ENCODE measurements at places on chromosomes 16 and 17.

- no peak for DNase-seq
Observed at GRCh38 chr16:82633964-82634600, 7.3 kb downstream of the CDH13 start.

DNA sequence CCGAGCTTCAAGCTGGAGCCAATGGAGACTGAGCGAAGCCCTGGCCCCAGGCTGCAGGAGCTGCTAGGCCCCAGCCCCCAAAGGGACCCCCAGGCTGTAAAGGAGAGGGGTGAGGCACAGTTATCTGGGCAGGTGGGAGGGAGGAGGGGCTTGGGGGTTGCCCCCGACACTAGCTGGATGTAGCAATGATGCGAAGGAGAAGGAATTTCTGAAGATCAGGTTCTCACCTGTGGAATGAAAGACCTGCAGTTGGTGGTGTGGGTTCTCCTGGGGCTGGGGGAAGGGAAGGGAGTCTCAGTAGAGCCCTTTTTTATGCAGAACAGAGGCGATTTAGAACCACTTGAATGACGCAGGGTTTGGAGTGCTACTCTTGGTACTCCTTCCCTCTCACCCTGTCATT, 1.8 kb downstream of the ZNF263 start:
- DNase-seq: no peak

- peak; percentile 41 for DNase-seq
Observed at GRCh38 chr16:83926726-83927397, 26.2 kb upstream of the OSGIN1 start.

GRCh38 chr16:61182391-61182790, 853.8 kb downstream of the CDH8 start:
- no peak for DNase-seq

GRCh38 chr17:58334256-58334655, 5.7 kb upstream of the TSPOAP1 start:
- no peak for DNase-seq

- DNase-seq: no peak
Observed at GRCh38 chr16:89019511-89019910, 42.5 kb upstream of the CBFA2T3 start.

GRCh38 chr16:65574326-65574966, 452.6 kb upstream of the CDH11 start:
- DNase-seq: no peak

DNA sequence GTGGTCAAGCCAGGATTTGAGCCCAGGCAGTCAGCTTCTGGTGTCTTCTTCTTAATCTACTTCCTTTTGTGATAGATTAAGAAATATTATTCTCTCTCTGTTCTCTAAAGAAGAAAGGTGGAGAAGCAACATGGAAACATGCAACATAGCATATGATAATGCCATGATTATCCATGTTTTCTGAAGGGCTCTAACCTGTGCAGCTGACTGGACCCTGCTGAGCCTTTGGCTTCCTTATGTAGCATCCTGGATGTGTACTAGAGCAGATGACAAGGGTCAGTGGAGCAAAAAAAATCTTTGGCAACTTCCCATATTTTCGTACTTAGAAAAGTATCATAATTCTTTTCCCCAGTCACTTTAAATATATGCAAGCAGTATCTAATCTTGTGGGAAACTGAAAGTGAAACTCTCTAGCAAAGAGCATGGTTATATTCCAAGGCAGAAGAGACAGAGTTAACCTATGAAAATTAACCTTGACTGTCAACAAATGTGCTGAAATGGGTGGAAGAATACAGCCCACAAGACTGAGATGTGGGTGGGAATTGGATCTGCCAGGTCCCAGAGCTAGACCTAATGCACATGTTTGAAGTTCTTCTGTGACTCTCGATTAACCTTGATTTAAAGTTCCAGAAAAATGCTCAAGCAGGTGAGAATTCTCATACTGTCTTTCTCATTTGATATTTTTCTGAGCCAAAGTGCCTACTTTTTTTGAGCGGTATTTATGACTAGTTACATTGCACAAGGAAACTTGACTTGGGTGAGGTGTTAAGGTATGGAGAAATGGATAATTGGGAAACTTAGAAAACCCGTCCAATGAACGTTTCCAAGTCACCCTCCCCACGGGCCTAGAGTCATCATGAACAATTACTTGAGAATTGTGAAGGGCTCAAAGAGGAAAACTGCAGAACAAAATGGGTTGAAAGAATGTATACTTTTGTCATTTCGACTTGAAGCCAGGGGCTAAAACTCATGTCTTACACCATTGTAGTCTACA, 248.6 kb downstream of the FTO start:
- no peak for DNase-seq

- no peak for DNase-seq
Observed at GRCh38 chr16:85520853-85521521, 92.1 kb upstream of the GSE1 start.

DNA sequence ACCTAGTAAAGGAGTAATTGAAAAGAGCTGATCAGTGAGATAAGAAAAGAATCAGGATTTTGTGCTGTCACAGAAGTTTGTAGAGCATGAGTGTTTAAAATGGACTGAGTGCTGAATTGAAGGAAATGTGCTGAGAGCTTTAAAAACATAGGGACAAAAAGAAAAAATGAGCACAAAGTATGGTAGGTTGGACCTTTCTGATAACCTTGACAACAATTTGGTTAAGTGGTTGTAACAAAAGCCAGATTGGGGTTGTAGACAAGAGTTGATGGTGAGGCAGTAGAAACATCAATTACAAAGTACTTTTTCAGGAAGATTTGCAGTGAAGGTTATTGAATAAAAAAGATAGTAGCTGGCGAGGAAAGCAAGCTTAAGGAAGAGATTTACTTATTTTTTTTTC, 674.7 kb upstream of the KIF2B start:
- no peak for DNase-seq

- DNase-seq: no peak
Observed at GRCh38 chr17:77531002-77531401, 390.2 kb downstream of the SEC14L1 start.

- no peak for DNase-seq
Observed at GRCh38 chr16:12637002-12637401, 166.7 kb downstream of the CPPED1 start.

DNA sequence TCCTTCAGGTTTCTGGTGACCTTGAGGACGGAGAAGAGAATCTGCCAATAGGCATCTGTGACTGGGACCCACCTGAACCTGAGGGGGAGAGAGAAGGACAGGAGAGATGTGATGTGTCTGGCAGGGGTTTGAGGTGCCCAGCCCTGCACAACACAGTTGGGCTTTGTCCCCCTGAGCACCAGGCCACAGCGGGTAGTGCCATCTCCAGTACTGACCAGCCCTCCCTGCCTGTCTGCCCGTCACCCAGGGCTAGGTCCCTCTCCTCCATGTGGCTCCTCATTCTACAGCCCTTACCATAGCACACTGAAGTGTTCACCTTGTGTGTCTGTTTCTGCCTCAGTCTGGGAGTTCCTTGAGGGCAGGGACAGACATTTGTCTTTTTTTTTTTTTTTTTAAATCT, 30.8 kb downstream of the NLRP1 start:
- DNase-seq: no peak

- DNase-seq: no peak
Observed at GRCh38 chr17:38602453-38602852, 3.3 kb downstream of the SRCIN1 start.

GRCh38 chr16:9135797-9136196, 44.4 kb downstream of the HAPSTR1 start:
- no peak for DNase-seq

DNA sequence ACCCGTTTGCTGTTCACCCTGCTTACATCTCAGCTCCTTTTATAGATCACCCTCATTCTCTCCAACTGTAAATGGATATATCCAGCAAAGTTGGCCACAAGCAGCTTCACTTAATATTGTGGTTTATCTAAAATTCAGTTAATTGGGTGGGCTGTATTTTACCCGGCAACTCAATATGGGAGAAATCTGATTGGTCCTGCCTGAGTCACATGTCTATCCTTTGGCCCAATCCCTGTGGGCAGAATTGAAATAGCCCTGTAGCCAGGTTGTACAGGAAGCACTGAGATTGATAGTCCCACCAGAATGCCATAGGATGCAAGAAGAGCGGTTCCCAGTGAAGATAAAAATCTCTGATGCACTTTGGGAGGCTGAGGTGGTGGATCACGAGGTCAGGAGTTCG, 73.2 kb downstream of the AIPL1 start:
- no peak for DNase-seq

- DNase-seq: no peak
Observed at GRCh38 chr17:58541249-58541648, 26.8 kb upstream of the MTMR4 start.

DNA sequence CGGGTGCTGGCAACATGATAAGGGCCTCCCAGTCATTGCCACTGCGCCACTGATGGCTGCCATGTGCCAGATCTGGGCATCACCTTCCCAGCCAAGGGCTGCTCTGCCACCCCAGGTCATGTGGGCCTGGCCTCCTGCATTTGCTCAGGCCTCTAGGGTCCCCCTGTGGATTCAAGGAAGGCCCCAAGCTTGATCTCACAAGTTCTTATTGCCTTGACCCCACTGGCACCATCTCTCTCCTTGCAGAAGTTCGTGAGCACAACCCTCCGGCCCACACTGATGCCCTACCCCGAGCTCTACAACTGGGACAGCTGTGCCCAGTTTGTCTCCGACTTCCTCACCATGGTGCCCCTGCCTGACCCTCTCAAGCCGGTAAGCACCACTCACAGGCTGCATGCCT, 5.3 kb downstream of the DRC7 start:
- DNase-seq: no peak

DNA sequence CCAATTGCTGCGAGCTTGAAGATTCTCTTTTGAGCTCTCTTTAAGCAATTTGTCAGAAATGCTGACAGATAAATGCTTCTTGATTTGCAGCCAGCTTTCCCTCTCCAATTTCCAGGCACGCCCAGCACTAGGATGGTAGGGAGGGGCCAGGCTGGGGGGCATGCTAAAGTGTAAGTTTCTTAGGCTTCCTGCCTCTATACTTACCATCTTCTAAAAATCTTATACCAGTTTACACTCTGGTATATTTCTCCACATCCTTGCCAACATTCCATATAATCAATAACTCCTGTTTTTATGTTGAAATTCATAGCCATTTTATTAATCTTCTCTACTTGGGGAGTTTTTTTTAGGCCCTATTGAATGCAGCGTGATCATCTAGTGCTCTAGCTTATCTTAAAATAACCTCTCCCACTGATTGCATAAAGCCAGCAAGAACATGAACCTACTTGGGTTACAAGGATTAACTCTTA, 17.5 kb downstream of the ACSF2 start:
- DNase-seq: no peak

GRCh38 chr16:49524216-49524946, 150.8 kb downstream of the C16orf78 start:
- DNase-seq: no peak

GRCh38 chr16:71568551-71568950, 8.3 kb downstream of the TAT start:
- DNase-seq: no peak

- no peak for DNase-seq
Observed at GRCh38 chr17:31241116-31241515, 55.9 kb downstream of the OMG start.

GRCh38 chr17:77544347-77545110, 403.8 kb downstream of the SEC14L1 start:
- DNase-seq: no peak

DNA sequence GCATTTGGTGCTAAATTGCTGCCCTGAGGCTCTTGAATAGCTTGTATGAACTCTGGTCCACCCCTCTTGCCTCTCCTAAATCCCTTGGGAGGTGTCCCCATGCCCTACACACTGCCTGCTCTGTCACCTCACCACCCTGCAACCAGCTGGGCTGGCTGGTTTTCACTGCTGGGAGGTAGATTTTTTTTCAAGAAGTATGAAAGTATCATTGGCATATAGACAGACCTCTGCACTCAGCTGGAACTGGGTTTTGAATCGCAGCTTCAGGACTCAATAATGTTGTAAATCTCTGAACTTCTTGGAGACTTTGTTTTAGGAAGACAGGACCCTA, 184.9 kb downstream of the MSI2 start:
- DNase-seq: no peak

DNA sequence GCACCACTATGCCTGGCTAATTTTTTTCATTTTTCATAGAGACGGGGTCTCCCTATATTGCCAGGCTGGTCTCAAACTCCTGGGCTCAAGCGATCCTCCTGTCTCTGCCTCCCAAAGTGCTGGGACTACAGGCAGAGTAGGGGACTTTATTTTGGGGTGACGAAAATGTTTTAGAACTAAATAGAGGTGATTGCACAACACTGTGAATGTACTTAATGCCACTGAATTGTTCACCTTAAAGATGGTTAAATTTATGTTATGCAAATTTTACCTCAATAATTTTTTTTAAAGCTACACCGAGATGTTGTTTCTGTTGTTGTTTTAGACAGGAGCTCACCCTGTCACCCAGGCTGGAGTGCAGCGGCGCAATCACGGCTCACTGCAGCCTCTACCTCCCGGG, 111.9 kb upstream of the SEC14L1 start:
- no peak for DNase-seq

- no peak for DNase-seq
Observed at GRCh38 chr16:51470492-51470891, 319.4 kb upstream of the SALL1 start.

DNA sequence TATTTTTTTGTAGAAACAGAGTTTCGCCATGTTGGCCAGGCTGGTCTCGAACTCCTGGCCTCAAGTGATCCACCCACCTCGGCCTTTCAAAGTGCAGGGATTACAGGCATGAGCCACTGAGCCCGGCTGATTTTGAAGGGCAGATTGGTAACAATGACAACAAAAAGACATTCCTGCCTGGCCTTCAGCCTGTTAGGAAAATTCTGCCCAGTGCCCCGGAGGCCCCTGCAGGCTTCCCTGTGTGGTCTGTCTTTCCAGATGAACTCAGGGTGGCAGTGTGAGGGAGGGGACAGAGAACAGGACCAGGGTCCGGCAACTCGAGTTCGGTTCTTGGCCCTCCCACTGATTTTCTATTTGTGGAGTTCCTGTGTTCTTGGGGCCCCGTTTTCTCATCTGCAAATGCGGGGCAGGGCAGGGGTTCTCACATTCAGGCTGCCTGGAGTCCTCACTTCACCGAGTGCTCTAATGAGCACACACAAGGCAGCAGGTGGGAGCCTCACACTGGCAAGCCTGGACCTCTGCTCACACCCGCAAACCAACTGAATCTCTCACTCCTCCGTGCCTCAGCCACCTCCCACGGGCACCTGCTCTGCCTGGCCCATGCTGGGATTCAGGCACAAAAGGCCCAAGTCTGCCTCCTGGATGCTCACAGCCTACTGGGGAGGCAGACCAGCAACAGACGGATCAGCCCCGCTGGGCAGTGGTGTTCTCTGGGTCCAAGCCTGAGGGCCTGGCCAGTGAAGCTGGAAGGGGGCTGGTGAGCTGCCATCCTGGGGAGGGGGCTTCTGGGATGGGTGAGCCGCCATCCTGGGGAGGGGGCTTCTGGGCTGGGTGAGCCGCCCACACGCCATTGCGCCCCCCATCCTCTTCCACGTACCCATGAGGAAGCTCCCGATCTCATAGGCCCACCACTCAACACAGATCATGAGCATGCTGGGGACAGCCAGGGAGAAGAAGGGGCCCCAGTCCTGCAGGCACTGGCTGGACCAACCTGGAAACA, 10.3 kb downstream of the SLC47A2 start:
- no peak for DNase-seq

- no peak for DNase-seq
Observed at GRCh38 chr17:74474043-74474792, 7.8 kb downstream of the CD300A start.

GRCh38 chr17:4504188-4504587, 5.5 kb downstream of the SPNS2 start:
- DNase-seq: no peak

All from stimulated activated CD8-positive, alpha-beta memory T cell treated with anti-CD3 and anti-CD28 coated beads, Interleukin-15, amount 100 ng/mL, for 1 hour (primary cell).